Smooth muscle cell of bladder (primary cell): ENCODE measurements at places on chromosomes 2 and 18. TPM values are rescaled to one million over a fixed set of nuclear protein-coding genes. Genes with fewer than 3 reads are reported as not detected.

Gene REG1B
- not detected in 2 replicates for total RNA-seq

Gene NEB
- 0.14 and 0.18 TPM in 2 replicates for total RNA-seq

Gene CTAGE1
- total RNA-seq, result not detected in 2 replicates

Gene IFIH1
- total RNA-seq, result 3.4 and 4.8 TPM in 2 replicates

Gene NPPC
- 0.28 and 0.43 TPM in 2 replicates for total RNA-seq

Gene DOK1
- total RNA-seq, result 21.9 and 27.9 TPM in 2 replicates

Gene ZNF385B
- 0.09 TPM in 1 of 2 replicates, not detected in the other for total RNA-seq

Gene RUFY4
- total RNA-seq, result not detected in 2 replicates

Gene FN1
- 808 and 2,278 TPM in 2 replicates for total RNA-seq

Gene RAMP1
- 10.1 and 10.5 TPM in 2 replicates for total RNA-seq

Gene CNOT11
- total RNA-seq, result 12.1 and 15.5 TPM in 2 replicates

Gene DSG4
- total RNA-seq, result not detected in 2 replicates

Gene PSMG2
- 65.2 and 87.3 TPM in 2 replicates for total RNA-seq

Gene DPYSL5
- not detected in 2 replicates for total RNA-seq
